ENCODE measurements at places on chromosomes 7 and 10. TPM values are rescaled to one million over a fixed set of nuclear protein-coding genes. Genes with fewer than 3 reads are reported as not detected.
A peak's percentile ranks its signal among the peaks of the same experiment; 100 is the strongest.

GRCh38 chr7:73701357-73701995 lies 18.0 kb downstream of the STX1A start:
- peak; percentile 41 for DNase-seq

DNA sequence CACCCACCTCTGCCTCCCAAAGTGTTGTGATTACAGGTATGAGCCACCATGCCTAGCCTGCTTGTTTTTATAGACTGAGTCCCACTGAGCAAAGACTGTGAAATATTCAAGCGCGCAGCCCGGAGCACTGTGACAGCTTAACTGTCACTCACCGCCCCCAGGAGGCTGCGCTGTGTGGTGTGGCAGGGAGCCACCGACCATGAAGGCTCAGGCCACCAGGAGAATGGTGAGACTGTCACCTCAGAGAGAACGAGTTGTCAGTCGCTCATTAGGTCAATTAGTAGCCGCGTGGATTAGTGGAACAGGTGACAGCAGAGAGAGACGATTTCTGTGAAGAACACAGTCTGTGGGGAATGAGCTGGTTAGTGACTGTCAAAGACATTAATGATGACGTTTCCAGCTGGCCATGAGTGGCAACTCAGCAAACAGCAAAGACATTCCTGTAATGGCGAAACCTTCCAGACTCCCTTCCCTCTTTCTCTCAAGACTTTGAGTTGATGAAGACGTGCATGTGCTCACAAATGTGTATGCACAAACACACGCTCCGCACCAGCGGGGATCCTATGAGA lies 64.5 kb downstream of the CYCS start:
- no peak for DNase-seq

DNA sequence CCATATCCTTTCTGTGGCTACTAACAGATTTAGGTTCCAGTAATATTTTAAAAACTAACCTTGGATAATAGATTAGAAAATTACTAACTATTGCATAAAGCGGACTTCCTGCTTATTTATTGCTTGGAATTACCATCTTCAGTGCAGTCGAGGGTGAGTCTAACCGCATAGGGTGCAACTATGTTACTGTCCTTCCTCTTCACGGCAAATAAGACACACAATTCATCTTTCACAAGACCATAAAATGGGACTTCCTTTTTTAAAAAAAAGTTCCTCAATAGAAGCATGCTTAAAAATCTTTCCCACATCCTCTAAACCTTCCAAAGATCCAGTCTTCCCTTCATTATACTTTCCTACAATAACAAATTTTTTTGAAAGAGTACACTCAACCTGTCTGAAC lies 2.1 kb downstream of the SLC25A40 start:
- DNase-seq: no peak

GRCh38 chr7:107818622-107819021 lies 15.6 kb upstream of the SLC26A3 start:
- no peak for DNase-seq

DNA sequence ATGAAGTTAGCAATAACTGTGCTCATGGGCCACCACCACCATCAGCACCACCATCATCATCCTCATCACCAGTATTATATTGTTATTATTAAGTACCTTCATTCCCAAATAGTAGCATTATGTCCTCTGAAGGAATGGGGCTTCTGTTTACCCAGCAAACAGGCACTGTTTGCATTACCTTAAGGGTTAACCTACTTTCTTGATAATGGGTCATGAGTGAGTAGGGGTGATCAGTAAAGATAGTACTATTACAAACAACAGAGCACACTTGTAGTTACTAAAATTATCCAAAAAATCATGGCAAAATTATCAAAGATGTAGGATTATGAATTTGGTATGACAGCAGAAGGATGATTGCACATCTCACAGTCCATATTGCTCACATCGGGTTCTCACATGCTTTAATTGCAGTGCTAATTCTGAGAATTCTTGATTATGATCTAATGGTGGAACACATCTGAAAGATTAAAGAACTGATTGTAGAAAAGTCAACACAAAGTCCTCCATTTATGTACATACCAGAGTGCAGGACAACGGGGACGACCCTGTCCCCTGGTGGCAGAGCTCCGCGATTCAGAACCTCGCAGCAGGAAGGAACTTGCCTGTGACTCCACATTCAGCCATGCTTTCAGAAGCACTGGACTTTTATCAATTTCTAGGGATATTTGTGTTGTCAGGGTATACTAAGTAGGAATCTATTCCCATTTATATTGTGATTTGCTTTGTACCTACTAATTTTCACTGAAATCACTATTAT lies 31.0 kb downstream of the PDE1C start:
- no peak for DNase-seq

DNA sequence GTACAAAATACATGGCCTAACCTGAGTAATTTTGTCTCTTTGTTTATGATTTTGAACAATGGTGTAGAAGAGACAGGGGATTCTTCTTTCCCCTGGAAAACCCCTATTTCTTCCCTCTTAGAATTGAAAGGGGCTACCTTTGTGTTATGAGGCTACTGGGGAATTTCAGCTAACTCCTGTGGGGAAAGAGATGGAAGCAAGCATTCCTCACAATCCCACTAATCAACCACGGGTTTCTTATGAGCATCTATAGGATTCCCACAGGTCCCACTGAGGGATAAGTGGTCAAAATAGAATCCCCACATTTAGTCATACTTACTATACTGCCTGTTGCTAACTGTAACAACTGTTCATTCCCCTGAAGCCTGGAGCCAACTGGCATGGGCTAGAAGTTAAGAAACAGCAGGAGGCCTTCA lies 32.2 kb upstream of the ITGB8 start:
- no peak for DNase-seq

DNA sequence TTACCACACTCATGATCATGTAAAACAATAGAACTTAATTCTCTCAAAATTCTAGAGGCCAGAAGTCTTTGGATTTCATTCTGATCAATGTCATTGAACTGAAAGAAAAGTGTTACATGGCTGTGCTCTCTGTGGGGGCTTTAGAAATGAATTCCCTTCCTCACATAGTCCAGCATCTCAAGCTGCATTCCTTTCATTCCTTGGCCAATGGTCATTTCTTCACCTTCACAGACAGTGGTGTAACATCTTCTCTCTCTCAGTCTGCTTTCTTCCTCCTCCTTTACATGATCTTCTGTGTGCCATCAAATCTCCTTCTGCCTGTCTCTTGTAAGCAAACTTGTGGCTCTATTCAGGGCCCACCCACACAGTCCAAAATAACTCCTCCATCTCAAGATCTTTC lies 735.3 kb downstream of the SUGCT start:
- DNase-seq: no peak

IFIT1B gene
- not detected for total RNA-seq

AMPH gene
- total RNA-seq: not detected
